ENCODE measurements at places on chromosomes 5 and 9.

DNA sequence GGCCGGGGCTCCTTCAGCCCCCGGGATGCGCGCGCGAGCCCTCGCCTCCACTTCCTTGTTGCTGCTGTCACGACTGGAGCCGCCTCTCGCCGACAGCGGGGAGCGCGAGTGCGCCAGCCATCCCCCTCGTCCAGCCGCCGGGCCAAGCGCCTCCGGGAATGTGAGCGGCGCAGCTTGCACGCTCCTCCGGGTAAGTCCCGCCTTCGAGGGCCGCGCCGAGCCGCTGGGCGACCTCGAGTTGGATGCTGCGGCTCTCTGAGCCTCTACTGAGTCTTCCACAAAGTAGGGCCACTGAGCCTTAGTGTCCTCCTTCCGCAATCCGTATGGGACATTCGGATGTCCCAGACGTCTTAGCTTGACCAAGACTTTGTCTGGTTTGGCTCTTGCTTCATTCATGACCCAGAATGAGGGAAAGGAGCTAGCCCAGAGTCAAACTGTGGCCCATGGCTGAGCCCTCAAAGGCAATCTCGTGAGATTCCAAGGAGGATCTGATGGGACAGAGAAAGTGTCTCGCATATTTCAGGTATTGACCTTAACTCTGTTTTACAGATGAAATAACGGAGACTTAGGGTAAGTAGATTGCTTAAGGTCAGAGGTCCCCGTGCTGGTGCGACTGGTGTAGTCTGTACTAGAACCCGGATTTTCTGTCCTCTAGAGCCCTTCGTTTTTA is 586 bp downstream of the HMGXB3 start:
- DNase-seq, result peak; percentile 39

- no peak for DNase-seq
Observed at GRCh38 chr5:80165452-80165851, 90.4 kb downstream of the SERINC5 start.

- DNase-seq, result no peak
Observed at GRCh38 chr9:98724810-98725530, 16.2 kb upstream of the GABBR2 start.

DNA sequence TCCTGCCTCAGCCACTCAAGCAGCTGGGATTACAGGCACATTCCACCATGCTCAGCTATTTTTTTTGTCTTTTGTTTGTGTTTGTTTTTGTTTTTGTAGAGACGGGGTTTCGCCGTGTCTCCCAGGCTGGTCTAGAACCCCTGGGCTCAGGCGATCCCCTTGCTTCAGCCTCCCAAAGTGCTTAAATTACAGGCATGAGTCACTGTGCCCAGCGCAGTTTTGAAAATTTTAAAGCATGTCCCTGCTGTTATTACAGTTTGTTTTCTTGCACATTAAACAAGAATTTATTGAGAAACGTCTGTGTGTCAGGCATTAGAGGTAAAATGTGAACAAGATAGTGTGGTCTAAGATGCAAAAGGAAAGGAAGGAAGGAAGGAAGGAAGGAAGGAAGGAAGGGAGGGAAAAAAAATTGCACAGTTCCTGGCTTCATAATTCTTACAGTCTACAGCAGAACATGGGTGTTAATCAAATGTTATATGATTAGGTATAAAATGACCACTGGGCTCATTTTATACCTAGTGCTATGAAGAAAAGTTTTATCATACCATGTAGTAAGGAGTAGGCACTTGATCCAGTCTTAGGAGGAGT is 205.4 kb downstream of the SNX18 start:
- no peak for DNase-seq

GRCh38 chr5:132012371-132013005 is 1.0 kb upstream of the ACSL6 start:
- DNase-seq, result peak; percentile 82

DNA sequence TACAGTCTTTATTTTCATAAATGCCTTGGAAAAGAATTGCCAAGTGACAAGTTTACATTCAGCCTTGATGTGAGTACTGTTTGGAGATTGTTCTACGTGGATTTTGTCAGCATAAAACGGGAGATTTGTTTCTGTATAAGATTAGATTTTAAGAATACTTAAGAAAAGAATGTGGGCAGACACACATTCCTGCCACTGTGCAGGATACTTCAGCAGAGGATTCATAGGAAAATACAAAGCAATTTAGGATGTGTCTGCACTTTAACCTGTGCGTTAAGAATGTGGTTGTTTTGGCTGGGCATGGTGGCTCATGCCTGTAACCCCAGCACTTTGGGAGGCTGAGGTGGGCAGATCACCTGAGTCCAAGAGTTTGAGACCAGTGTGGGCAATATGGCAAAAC is 37.2 kb downstream of the GPR107 start:
- no peak for DNase-seq

GRCh38 chr5:1656271-1656975 is 132.7 kb upstream of the LPCAT1 start:
- DNase-seq, result peak; percentile 21

DNA sequence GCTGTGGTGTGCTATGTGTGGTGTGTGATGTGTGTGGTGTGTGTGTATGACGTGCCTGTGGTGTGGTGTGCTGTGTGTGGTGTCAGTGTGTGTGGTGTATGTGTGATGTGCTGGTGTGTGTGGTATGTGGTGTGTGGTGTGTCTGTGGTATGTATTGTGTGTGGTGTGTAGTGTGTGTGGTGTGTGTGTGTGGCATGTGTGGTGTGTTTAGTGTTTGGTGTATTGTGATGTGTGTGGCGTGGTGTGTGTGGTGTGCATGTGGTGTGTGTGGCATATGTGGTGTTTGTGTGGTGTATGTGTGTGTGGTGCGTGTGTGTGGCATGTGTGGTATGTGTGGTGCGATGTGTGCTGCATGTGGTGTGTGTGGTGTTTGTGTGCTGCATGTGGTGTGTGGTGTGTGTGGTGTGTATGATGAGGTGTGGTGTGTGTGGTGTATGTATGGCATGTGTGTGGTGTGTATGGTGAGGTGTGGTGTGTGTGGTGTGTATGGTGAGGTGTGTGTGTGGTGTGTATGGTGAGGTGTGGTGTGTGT is 18.3 kb upstream of the RNU6ATAC start:
- DNase-seq, result no peak

DNA sequence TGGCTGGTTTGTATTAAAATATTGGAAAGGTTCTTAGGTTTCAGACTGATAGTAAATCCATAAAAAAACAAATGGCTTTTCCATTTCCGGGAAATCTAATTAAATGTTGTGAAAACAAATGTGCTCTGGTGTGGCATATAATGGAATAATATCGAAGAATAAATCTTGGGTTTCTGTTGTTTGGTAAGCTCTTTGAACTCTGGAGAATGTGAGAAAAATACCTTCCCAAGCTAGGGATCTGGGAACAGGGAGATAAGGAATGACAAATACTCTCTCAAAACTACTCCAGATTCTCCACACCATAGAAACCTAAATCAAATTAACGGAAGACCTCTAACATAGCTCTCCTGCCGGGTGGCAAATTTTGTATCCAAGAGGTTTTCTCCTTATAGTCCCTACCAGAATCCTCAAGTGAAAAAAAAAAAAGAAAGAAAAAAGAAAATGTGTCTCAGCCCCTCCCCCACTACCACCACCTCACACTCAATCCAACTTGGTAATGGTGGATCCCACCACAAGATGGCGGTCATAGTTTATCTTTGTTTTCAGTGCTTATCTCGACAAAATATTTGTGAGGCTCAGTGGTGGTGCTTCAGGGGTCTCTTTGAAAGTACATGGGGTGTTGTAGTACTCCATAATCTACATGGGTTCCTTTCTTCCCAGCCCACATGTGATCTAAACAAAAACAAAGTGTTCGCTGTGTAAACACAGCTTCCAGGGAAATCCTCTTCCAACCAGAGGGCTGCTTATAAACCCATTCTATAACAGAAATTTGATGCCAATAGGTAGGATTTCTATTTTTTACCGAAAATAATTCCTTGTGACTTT is 54.5 kb upstream of the FST start:
- peak; percentile 64 for DNase-seq

- DNase-seq, result peak; percentile 83
Observed at GRCh38 chr9:91758491-91758981, 191.5 kb downstream of the ROR2 start.

- peak; percentile 65 for DNase-seq
Observed at GRCh38 chr9:14314929-14315874, 1.3 kb upstream of the NFIB start.

DNA sequence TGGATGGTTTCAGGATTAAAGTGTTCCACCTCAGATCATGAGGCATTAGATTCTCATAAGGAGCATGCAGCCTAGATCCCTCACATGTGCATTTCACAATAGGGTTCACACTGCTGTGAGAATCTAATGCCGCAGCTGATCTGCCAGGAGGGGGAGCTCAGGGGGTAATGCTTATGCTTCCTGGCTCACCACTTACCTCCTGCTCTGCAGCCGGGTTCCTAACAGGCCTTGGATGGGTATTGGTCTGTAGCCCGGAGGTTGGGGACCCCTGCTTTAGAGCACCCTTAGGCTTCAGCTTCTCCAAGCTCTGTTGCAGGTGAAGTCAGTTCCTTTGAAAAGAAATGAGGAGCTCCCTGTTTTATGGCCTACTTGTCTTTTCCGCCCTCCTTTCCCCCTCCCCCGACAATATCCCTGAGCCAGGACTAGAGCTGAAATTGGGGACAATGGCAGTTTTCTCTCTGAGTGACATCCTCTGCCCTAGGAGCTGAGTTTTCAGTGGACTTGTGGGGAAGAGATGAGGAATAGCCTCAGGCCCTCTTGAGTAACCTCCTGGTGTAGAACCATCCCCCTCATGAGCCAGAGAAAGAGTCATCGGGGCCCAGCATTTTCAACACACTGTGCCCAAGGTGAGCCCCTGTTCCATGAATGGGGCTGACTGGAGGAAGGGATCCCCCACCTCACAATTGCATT is 16.2 kb upstream of the MAT2B start:
- DNase-seq, result peak; percentile 64

GRCh38 chr9:77794985-77795384 is 146.9 kb upstream of the GNA14 start:
- no peak for DNase-seq

GRCh38 chr5:73008831-73009230 is 53.0 kb downstream of the FCHO2 start:
- no peak for DNase-seq

DNA sequence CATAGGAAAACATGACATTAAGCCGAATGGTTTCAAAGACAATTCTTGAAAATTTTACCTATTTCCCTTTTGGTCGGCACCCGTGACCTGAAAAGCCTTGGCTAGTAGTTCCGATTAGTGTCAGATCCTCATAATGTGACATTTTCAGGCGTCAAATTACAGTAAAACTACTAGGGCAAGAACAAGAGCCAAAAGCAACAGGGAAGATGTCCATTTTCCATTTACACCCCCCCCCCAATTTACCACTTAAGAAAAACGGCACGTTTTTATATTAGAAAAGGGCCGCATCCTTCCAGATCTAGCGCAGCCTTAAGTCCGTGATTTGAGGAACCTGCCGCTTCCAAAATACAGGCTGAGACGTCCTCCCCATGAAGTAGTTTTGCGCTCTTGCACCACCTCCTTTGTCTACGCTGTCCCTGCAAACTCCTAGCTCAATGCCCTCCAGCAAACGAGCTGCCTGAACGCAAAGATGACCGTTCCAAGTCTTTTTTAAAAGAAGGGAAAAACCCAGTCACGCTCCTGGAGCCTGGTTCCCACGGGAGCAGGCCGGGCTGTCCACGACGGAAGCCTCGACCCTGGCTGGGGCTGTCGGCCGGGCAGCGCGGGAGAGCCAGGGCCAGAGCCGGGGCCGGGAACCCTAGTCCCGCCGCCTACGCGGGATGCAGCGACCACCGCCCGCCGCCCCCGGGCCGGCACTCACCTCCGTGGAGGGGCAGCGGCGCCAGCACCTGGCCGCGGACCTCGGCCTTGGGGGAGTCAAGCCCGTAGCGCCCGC is 616 bp downstream of the RNF130 start:
- no peak for DNase-seq

- peak; percentile 38 for DNase-seq
Observed at GRCh38 chr9:137968235-137968634, 90.7 kb downstream of the CACNA1B start.
